Uterus (tissue), 4 donors: ENCODE measurements at places on chromosomes 11 and 22.

DNA sequence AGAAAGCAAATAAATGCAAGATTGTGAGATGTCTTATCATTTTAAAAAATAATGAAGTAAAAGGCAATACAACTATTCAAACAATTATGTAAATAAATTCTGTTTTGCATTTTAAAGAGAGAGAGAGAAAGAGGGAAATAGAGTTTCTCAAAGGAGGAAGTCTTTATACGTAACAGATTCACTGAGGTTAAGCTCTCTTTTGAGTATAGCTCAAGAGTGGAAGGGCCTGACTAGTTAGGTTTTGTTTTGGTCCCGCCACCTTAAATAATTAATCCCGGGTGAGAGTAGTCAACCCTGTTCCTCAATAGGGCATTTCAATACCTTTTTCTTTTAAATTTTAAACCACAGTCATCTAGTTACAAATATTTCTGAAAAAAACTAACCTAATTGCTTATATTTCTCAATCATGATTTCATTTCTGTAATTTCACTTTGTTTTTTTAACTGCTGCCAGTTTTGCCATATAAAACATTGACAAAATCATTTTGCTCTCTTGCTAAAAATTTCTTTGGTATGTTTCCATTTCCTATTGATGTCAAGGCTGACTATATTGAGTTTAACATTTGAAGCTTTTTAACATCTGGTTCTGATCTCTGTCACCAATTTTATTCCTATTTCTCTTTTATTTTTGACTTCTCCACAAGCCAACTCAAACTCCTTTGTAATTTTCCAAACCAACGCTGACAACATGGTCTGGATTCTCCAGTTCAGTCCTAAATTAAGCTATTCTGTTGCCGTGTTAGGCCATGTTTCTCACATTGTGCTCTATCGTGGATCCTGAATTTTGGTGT lies 10.3 kb downstream of the OR10D3 start:
- no peak overlapping the region for H3K27ac ChIP-seq
- no peaks in the 10 kb centered on the region for H3K36me3 ChIP-seq
- no peak overlapping the region for H3K4me3 ChIP-seq
- DNase-seq = no peak

GRCh38 chr11:40129266-40129665 lies 1330.2 kb downstream of the LRRC4C start:
- H3K27ac ChIP-seq = no peak overlapping the region
- H3K36me3 ChIP-seq = no peaks in the 10 kb centered on the region
- H3K27me3 ChIP-seq = no peaks in the 10 kb centered on the region
- DNase-seq = no peak
- no peaks in the 10 kb centered on the region for H3K4me1 ChIP-seq

DNA sequence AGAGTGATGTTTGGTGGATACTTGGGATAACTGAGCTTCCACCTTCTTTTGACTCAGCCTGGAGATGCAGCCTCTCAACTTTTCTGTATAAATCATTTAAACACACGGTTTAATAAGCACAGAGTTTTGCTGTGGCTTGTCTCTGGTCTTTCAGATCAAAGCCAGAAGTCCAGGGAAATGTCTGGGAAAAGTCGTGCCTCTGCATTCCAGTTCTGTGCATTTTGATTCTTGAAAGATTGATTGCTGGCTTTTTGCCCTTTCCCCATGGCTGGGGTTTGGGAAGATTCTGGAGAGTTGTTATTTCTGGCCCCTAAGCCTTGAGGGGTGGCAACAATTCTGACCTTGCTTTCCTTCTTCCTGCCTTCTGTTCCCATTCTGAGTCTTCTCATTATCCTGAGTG lies 154.1 kb downstream of the COMMD9 start:
- H3K4me1 ChIP-seq = no peaks in the 10 kb centered on the region
- DNase-seq = no peak
- H3K27me3 ChIP-seq = no peaks in the 10 kb centered on the region
- H3K36me3 ChIP-seq = no peaks in the 10 kb centered on the region

- DNase-seq = no peak
- H3K27ac ChIP-seq = no peak overlapping the region
- H3K4me3 ChIP-seq = no peak overlapping the region
- no peaks in the 10 kb centered on the region for H3K4me1 ChIP-seq
- H3K27me3 ChIP-seq = no peaks in the 10 kb centered on the region
Measured at GRCh38 chr11:104333977-104334376, 170.0 kb upstream of the PDGFD start.
